Endothelial cell of umbilical vein (primary cell): ENCODE measurements at places on chromosomes 2 and 18. TPM values are rescaled to one million over a fixed set of nuclear protein-coding genes. Genes with fewer than 3 reads are reported as not detected.

DNA sequence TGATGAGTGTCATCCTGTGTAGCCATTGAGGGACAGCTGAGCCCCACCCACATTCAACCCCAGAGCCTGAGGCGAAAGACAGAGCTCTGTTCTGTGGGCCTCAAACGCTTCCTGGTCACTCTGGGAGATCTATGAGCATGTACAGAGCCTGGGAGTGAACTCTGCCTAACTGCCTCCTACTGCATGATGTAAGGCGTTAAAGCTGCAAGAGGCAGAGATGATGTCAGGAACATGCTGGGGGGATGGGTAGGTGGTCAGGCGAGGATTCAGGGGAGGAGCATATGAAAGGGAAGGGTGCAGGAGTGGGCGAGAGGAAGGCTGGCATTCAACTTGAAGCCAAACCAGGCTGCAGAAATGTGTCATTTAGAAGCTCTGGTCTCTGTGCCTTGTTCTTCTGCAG is 181.0 kb downstream of the TFCP2L1 start:
- H3K4me3 ChIP-seq, result no peak overlapping the region
- no peaks in the 10 kb centered on the region for H3K4me1 ChIP-seq
- H3K36me3 ChIP-seq, result no peaks in the 10 kb centered on the region
- no peaks in the 10 kb centered on the region for H3K27me3 ChIP-seq
- DNase-seq, result no peak

The CIB4 gene
- total RNA-seq, result not detected in 2 replicates

DNA sequence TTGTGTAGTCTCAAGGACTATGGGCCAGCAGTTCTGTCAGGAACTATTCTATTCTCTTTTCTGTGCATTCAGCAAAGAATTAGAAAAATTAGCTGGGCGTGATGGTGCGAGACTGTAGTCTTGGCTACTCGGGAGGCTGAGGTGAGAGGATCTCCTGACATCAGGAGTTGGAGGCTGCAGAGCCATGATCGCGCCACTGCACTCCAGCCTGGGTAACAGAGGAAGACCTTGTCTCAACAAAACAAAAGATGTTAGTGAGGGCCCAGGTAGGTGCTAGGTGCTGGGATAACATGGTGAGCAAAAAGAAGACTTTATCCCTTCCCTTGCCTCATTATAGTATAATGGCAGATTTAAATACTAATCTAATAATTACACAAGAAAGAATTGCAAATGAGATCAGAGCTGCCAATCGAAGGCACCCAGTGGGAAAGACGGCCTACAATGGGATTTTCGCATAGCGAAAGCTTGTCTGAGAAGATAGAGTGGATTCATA is 447 bp upstream of the MRPL19 start:
- DNase-seq, result no peak
- no peaks in the 10 kb centered on the region for H3K27me3 ChIP-seq
- H3K4me3 ChIP-seq, result peak overlapping the region; percentile 78

The CASP10 gene
- total RNA-seq, result 31.1 and 37.6 TPM in 2 replicates
